Cardiac septum (tissue), 1 donor: ENCODE measurements at places on chromosomes 5 and 9.

DNA sequence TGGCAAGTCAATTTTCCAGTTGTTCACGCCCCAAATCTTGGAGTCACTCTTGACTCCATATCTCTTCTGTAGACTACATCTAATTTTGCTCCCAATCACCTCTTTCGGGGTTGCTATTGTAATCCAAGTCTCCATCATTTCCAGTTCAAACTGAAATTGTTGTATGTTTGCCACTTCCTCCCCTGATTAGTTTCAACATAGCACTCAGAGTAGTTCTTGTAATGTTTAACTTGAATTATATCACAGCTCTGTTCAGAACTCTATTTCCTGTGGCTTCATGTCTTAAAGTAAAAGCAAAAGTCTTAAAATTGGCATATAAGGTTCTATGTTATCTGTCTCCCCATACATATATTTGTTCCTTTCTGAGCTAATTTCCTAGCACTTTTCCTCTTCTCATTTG is 348.5 kb upstream of the RIOK2 start:
- no peak for DNase-seq

- no peak for DNase-seq
Observed at GRCh38 chr5:178227138-178227659, 5.4 kb downstream of the PHYKPL start.

DNA sequence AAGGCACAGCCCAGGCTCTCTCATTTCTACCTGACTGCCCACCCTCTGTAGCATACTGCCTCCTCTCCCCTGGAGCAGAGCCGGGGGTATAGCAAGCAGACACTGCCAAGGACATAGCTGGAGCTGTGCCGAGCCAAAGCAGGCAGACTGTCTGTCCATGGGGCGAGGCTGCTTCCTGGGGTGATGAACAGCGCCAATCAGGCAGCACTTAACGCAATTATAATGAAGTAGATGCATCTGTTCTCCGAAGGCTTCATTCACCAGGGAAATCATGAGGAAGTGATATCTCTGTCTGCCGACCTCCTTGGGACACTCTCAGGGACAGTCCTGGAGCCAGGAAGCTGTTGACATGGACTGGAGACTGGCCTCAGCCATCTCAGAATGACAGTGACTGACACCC is 230.7 kb downstream of the ASTN2 start:
- no peak for DNase-seq

- no peak for DNase-seq
Observed at GRCh38 chr9:131499254-131499767, 3.4 kb upstream of the POMT1 start.

GRCh38 chr5:169561893-169562292 is 21.7 kb upstream of the SPDL1 start:
- DNase-seq = no peak

DNA sequence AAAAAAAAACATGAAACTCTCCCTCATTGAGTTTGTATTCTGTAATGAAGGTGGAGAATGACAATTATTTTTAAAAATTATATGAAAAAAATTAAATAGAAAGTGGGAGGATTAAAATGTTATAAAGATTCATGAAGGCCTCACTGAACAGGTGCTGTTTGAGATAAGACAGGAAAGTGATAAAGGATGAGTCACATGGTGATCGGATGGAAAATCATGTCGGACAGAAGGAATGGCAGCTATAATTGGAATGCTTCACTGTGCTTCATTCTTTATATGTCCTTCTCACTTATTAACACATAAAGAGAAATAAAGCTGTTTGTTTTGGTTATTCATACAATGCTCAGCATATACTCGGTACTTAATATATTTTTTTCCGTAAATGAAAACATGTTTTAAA is 464.5 kb upstream of the RGMB start:
- DNase-seq = no peak

DNA sequence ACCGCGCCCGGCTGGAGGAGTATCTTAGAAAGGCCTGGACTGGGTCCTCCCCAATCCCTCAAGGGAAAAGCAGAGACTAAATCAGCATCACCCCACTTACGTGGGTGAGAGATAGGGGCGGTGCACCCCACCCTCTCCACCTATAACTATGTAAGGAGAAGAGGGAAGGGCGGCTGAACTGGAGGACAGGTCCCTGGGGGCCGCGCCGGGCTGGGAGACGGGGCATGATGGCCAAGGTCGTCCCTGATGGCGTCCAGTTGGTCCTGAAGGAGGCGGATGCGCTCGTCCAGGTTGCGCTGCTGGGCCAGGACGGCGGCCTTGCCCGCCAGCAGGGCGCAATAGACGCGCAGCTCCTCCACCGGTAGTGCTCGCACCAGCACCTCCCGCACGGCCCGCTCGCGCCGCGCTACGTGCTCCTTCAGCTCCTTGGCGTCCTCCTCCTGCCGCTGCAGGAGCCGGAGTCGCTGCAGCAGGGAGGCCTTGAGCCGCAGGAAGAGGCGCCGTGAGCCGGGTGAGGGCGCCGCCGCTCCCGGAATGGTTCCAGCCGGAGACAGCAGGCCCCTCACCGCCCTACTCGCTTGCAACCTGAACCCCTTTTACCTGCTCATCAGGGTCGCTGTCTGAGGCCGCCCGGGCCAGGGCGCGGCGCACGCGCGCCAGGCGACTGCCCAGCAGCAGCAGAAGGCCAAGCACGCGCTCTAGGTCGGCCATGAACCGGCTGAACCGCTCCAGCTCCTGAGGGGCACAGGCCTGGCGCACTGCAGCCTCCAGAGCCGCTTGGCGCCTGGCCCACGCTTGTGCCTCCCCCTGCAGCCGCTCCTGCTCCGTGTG is 7.6 kb downstream of the SHROOM1 start:
- no peak for DNase-seq

- no peak for DNase-seq
Observed at GRCh38 chr5:113520429-113520828, 6.9 kb downstream of the YTHDC2 start.

DNA sequence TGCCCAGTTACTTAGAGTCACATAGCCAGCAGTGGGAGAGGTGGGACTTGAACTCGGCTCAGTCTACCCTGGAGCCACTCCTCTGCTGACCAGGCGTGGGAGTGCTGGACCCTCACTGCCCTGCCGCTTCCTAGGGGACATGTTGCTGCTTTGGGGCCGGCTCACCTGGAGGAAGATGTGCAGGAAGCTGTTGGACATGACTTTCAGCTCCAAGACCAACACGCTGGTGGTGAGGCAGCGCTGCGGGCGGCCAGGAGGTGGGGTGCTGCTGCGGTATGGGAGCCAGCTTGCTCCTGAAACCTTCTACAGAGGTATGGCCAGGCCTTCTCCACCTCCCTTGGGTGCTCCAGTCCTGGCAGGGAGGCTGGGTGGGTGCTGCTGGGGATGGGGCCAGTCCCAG is 3.4 kb upstream of the CACFD1 start:
- DNase-seq = no peak

DNA sequence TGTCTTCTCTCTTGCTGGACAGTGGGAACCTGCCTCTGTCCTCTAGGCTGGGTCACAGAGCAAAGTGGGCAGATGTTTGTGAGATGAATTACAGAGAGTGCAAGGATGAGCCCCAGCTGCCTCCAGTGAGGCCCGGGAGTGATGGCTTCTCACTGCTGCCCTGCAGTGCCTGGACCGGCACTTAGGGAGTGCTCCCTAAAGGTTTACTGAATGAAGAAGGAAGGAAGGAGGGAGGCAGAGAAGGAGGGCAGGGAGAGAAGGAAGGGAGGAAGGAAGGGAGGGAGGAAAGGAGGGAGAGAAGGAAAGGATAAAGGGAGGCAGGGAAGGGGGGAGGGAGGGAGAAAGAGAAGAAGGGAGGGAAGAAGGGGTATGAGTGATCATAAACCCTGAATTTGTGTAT is 42.7 kb upstream of the GRHPR start:
- DNase-seq = no peak

DNA sequence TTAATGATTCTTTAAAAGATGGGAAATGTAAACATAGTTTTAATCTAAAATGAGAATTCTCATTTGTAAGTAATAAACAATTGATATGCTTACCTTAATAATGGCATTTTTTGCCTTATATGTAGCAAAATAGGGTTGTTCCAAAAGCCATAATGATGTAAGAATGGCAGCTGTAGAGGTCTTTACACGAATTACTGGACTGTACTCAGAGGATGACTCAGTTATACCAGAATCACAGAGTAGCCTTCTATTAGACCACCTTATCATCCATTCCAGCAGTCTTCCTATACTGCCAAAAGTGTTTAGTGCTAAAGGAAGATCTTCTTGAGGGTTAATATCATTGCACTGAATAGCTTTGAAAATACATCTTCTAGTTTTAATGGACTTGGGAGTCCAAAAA is 66.5 kb downstream of the CPLANE1 start:
- DNase-seq = no peak

GRCh38 chr5:82164176-82164976 is 113.8 kb downstream of the RPS23 start:
- DNase-seq = no peak

GRCh38 chr9:13351778-13352386 is 72.4 kb upstream of the MPDZ start:
- DNase-seq = no peak

GRCh38 chr5:122532035-122532434 is 220.0 kb downstream of the SNCAIP start:
- DNase-seq = no peak

DNA sequence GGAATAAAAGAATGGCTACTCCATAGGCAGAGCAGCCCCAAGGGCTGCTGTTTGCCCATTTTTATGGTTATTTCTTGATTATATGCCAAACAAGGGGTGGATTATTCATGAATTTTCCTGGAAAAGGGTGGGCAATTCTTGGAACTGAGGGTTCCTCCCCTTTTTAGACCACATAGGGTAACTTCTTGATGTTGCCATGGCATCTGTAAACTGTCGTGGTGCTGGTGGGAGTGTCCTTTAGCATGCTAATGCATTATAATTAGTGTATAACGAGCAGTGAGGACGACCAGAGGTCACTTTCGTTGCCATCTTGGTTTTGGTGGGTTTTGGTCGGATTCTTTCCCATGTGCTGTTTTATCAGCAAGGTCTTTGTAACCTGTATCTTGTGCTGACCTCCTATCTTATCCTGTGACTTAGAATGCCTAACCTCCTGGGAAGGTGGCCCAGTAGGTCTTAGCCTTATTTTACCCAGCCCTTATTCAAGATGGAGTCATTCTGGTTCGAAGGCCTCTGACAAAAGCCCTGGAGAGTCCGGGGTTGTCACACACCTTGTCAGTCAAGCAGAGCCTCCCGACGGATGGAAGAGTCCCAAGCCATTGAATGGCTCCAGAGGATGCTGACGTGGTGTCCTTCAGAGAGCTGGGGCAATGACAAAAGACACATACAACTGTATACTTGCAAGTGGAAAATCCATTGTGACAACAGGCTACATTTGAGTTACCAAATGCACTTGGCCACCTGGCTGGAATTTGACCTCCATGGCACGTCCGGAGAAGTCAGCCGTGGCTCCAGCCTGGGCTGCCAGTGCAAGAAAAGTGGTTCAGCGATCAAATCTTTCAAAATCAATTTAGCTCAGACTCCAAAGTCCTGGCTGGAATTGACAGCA is 67.1 kb upstream of the CLINT1 start:
- DNase-seq = no peak

DNA sequence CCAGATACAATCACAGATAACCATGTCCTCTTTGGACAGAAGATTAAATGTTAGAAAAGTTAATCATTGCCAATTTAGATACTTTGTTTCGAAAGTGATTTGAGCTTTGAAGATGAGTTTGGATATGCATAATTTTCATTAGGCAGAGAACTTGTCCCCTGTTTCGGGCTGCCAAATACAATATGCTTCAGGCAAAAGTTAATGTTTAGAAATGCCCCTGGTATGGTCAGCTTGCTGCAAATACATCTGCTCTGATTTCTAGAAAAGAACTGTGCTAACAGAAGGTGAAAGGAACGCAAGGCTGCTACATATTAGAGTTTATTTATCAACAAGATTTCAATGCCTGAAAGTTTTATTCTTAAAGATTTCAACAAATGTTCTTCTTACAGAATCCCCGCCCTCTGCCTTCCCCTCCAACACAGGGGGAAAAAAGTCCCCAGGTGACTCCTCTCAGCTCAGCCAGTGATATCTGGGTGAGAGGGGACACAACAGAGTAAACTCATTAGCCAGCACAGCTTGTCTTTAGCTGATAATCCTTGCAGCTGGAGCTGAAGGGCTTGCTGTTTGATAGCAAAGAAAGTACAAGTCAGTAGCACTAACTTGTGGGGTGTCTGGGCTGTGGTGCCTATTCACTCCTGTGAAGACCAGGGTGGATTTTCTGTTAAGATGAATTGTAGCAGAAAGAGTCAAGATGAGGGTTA is 435.7 kb downstream of the DMAC1 start:
- no peak for DNase-seq

DNA sequence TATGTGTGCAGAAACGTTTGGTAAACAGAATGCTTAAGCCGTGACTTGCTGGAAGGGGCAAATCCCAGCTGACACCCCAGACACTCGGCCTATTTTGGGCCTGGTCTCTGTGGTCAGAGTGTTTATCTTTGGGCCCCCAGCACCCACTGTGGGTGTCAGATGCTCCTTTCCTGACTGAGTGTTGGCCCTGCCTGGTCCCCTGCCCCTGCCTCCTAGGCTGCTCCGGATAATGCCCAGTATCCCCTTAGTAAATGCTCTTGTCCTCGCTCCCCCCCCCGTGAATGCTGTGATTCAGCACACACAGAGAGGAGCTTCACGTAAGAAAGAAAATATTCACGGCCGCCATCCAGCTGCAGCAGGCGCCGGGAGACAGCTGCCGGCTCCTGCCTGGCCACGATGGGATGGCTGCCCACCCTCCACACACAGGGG is 11.3 kb upstream of the ANGPTL2 start:
- no peak for DNase-seq

DNA sequence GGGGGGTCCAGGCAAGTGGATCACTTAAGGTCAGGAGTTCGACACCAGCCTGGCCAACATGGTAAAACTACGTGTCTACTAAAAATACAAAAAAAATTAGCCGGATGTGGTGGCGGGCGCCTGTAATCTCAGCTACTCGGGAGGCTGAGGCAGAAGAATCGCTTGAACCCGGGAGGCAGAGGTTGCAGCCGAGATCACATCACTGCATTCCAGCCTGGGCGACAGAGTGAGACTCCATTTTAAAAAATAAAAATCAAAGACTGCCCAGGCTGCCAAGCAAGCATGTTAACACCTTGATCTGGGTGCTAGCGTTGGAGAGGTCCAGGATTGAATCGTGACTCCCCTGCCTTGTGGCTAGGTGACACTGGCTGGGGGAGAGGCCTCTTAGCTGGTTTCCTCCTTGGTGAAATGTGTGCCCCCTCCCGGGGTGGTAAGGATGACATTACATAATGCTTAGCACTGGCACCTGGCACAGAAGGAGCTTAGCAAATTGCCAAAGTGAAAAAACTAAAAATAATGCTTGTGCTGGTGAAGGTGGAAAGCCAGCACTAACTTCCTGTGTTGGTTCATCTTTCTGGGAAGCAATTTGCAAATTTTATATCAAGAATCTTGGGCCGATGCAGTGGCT is 2.2 kb upstream of the CIZ1 start:
- no peak for DNase-seq

DNA sequence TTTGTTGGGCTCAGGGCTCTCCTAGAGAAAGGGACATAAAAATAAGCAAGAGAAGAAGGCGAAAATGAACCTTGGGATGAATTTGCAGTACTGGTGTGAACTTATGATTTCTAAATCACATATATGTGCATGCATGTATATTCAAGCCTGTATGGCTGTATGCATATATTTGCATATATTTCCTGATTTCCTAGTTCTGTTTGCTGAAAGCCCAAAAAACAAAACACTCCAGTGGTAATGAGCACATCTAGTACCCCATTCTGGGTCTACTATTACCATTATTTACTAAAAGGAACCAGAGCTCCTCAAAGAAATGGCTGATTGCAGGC is 7.3 kb downstream of the ZFP62 start:
- DNase-seq = no peak
